ENCODE measurements at places on chromosomes 4 and X. TPM values are rescaled to one million over a fixed set of nuclear protein-coding genes. Genes with fewer than 3 reads are reported as not detected.

ACSL4 gene
- 64.4 TPM for total RNA-seq

KIF4A gene
- total RNA-seq, result 34.0 TPM

GRCh38 chr4:8878421-8878820, 6.8 kb upstream of the HMX1 start:
- DNase-seq, result no peak

DNA sequence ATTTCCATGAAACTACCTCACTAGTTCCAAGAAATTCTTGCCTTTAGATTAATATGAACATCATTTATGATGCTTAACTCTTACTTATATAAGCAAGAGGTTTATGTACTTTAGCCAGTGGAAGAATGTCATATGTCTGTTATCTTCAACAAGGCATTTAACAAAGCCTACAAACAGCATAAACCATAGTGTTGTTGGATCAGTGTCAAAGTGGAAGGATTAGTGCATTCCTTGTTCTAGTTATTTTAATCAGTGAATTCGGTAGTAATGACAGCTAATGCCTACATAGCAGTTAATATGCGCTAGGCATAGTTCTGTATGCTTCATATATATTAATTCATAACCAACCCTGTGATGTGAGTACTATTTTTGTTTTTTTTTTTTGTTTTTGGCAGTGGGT, 3.1 kb downstream of the PI4K2B start:
- DNase-seq, result no peak

DNA sequence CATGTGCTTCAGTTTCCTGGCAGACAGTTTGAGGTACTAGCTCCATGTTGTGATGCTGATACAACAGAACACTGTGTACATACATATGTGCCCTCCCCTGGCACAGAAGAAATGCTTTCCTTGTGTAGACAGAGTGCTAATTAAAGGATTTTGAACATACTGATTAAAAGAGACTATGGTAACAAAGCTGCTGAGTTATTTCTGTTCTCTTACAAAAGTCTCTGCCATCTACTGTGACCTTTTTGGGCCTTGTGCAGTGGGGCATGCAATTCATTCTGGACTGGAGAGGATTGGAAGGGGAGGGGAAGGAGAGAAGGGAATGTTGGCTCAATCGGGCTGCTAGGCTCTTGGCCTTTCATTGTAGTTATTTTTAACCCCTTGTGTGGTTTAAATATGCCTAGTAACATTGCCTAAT, 6.0 kb downstream of the PDLIM5 start:
- no peak for DNase-seq

DNA sequence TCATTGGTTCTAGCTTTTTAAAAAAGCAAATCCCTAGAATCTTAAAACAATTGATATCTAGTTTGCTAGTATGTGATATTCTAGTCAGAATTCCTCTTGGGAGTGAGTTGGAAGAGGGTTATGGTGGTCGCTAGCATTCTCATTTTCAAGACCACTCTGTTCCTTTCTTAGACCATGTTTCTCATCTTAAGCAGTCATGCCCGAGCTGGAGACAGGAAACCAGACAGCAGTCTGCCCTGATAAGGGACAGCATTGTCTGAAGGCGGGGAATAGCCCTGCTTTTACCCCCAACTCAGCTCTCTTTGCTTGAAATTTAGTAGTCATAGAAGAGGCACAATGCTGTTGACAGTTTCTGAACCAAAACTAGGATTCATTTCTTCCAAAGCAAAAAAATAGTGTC, 5.2 kb downstream of the KLF3 start:
- DNase-seq, result no peak

DNA sequence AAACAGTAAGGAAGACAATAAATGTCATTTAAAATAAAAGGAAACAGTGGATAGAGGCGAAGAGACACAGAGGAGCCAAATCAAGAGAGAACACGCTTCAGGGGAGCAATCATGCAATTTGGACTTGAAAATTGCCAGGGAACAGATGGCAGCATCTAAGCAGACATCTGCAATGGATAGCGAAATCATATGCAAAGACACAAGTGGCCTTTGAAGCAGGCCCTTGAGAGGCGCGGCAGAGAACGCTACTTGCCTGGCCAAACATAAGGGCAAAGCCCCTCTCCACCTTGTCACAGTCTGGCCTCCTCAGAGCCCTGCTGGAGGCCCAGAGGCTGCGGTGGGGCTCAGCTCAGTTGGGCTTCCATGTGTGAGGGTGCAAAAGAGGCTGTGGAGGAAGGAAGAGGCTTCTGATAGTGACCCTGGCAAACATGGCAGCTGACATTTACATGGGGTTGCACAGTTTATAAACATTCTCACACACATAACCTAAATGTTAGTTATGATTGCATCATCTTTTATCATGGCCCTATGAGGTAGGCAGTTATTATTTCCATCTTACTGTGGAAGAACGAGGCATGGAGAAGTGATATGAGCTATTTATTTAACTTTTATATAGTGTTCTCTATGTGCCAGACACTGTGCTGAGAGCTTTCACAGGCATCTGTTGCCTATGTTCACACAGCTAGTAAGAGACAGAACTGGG, 18.3 kb downstream of the ADGRG4 start:
- DNase-seq, result no peak

DNA sequence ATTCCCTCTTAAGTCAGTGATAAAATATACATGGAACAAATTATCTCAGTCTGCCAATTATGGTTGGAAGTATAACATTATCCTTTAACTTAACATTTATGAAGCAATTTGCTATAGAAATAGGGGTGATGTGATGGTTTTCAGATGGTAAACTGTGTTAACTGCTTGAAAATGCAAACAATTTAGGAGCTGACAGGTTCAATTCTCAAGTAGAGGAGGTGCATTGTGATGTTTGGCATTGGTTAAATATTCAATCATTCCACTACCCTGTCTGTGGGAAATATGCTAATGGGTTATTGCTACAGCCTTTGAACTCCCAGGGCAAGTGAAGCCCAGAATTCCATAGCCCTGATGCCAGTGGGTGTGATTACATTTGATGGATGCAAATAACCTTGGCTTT, 243.4 kb upstream of the GK2 start:
- DNase-seq, result no peak

DNA sequence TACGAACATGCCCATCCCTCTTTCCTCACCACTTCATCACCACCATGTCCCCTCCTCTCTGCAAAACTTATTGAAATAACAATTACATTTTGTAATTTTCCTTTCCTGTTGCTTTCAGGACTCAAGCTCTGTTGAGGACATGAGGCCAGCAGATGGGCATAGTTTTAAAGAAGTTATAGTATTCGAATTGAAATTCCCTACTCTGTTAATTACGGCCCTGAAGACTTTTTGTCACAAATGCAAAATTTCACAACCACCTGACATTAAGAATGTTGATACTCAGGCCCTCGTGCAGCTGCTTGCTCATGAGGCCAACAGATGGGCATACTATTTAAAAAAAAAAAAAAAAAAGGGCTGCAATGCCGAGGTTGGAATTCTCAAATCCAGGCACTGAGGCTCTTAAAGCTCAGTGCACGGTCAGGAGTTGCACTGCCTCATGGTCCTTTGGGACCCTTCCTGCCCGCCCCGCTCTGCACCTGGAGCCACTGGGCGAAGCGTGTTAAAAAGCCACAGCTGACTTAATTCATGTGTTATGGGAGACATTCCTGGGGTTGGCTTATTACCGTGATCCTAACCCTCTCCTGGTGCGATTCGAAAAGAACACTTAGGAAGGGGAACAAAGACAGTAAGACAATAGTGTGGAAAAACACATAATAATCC, 34.2 kb upstream of the FAT1 start:
- no peak for DNase-seq

Data from NCI-H460 (cell line).